ENCODE measurements at places on chromosomes 4 and X.
A peak's percentile ranks its signal among the peaks of the same experiment; 100 is the strongest.

- DNase-seq = peak; percentile 92
Observed at GRCh38 chr4:11914406-11914805, 485.7 kb upstream of the HS3ST1 start.

GRCh38 chr4:25532591-25532990 is 123.1 kb upstream of the SLC34A2 start:
- peak; percentile 20 for DNase-seq

- no peak for DNase-seq
Observed at GRCh38 chr4:94451051-94451694, 569 bp upstream of the PDLIM5 start.

DNA sequence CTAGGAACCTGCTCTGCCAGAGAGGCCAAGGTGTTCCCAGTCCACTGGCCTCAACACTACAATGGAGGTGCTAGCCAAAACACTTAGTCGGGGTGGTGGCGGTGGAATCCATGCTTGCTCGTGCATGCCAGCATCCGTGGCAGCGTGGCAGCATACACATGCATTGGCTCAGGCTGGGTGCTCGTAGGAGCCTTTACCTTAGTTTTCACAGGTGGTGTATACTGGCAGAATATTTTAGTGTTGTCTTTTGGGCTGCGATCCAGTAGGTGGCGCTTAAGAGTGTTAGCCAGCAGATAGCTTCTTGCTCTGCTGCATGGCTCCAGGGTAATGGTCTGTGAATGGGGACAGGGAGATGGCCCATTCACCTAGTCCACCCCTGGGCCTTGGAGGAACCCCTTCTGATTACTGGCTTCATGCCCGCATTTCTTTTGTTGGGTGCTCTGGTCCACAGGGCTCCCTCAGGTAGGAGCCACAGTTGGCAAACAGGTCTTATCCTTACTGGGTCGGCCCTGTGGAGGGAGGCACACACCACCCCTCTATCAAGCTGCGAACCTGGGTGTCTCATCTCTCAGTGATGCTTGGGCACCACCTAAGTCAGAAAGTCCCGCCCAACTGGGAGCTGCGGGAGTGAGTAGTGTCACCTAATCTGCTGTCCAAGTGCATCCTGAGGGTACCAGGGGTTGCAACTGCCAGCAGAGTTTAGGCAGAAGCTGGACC is 40.0 kb downstream of the RIPPLY1 start:
- peak; percentile 6 for DNase-seq

DNA sequence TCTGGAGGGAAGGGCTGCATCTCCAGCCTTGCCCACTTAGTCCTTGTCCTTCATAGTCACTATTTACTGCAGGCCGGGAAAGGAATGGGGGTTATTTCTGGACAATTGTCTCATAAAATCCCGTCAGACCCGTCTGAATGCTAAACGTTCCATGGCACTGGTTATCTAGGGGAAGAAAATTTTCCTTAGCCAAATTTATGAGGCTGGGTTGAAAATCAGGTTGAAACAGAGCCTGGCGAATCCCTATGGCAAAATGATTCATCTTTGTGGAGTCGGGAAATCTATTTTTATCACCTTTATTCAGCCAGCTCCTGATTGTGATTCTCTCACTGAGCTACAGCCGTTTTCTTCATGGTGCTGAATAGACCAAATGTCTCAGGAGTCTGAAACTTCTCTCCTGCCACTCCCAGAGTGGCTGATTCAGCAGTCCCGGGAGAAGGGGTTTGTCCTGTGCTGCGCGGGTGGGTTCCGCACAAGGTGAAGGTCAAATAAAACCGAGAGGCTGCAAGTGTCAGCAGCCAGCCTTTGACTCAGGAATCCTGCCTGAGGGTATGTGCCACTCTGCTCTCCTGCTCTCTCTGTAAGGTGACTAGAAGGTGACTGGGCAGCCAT is 1.0 kb downstream of the LIMCH1 start:
- no peak for DNase-seq

DNA sequence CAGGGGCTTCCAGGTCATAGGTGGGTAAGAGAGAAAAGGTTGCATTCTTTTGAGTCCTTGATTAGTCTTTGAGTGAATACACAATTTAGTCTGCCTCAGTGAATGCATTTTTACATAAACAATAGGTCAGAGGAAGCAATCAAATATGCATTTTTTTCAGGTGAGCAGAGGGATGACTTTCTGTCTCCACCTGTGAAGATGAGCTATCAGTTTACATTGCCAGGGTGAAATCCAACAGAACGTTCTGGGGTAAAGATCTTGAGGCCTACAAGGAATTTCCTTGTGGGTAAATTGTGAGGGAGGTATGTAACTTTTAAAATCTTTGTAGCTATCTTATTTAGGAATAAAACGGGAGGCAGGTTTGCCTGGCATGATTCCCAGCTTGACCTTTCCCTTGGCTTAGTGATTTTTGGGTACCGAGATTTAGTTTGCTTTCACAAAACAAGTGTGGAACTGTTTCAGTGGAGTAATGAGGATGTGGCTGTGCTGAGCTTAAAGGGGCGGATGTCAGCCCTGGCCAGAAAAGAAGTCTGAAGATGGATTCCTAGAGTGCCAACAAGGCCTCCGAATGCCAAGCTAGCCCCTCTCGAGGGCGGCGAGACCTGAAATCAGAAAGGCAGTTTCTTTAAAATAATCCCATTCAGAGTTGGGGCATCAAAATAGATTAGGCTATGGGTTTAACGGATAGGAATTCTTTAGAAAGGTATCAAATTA is 29.5 kb downstream of the TMEM131L start:
- no peak for DNase-seq

- DNase-seq = no peak
Observed at GRCh38 chr4:121975784-121976183, 23.9 kb upstream of the TRPC3 start.

- DNase-seq = no peak
Observed at GRCh38 chr4:7420661-7421040, 14.1 kb downstream of the PSAPL1 start.

DNA sequence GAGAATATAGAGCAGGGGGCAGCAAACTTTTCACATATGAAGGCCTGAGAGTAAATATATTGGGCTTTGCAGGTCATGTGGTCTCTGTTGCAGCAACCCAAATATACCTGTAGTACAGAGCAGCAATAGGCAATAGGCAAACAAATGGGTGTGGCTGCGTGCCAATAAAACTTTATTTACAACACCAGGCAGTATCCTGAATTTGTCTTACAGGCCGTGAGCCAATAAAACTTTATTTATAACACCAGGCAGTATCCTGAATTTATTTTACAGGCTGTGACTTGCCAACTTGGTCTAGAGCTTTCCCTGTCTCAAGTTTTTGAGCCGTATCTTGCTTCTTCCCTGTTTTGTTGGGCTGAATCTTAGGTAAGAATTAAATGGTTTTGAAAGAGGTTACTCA is 118.2 kb downstream of the PHEX start:
- DNase-seq = no peak
